ENCODE measurements at places on chromosomes 3 and 15.
A peak's percentile ranks its signal among the peaks of the same experiment; 100 is the strongest.

DNA sequence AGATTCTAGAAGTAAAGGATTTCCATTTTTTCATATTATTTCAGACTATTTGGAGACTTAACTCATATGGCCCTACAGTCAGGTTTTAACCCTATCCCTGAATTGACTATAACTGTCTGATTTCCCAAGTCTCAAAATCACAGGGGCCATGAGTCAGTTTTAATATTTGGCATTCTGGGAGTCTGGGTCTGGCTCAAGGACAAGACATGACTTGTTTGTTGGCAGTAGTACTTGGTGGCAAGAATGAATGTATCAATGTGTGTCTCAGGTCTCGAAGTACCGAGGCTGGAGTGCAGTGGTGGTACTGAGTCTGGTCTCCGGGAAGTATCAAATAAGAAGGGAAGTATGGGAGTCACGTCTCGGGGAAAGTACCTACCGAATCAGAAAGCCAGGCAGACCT lies 10.8 kb downstream of the UMPS start:
- DNase-seq: no peak

GRCh38 chr15:29149738-29150075 lies 119.9 kb downstream of the NSMCE3 start:
- DNase-seq: no peak

DNA sequence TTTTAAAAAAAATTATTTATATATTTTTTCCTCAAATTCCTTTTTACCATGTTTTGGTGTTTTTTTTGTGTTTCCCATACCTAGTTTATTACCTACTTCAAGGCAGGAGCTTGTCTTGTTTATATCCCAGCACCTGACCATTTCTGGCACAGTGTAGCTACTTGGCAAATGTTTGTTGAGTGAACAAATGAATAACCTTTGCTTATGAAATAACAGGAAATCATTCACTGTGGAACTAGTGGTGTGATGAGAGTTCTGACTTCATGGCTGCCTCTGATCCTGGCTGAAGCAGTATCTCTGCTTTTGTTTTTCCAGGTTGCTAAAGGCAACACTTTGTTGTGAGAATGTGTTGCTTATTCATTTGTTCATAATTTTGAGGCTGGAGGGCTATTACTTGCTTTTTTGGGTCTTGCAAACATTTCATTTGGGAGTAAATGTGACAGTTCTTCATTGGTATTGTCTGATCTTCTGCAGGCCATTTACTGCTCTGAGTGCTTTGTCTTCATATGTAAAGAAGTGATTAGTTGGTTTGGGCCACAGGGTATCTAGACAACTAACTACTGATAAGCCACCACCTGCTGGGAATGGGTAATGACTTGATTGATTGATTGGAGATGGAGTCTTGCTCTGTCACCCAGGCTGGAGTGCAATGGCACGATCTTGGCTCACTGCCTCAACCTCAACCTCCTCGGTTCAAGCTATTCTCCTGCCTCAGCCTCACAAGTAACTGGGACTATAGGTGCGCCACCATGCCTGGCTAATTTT lies 5.7 kb downstream of the RAD54L2 start:
- DNase-seq: no peak

DNA sequence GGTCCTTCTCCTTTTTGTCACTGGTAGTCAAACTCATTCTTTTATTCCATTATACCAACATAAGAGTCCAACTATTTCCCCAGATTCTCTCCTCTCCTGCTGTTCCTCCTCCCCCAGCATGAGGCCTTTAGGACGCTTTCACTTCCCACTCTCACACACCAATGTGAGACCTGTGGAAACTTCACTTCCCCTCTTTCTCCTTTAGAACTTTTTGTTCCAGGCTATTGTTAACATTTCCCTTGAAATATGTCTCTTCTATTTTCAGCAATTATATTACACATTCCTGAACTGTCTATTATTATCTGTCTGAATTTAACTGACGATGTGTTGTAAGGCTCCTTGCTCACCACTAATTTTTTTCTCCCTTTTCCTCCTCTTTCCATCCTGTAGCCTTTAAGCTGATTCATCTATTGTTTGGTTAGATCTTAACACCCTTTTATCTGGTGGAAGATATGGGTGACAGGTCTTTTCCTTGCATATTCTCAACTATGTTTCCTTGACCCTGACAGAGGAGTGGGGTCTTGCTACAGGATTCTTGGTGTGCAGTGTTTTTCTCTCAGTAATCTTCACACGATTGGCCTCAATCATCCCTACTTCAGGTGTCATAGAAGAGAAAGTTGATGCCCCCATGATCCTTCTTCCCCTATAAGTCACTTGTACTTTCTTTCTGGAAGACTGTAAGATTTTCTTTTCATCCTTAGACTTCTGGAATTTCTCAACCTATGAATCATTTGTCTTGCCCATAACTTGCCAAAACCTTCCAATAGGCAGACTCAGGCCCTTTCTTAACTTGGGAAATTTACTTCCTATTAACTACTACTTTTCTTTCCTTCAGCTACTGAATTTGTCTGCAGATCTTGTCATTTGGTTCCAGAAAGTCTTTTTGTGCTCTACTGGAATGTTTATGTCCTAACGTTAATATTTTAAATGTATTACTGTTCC lies 5.9 kb downstream of the CYP19A1 start:
- peak; percentile 54 for DNase-seq

DNA sequence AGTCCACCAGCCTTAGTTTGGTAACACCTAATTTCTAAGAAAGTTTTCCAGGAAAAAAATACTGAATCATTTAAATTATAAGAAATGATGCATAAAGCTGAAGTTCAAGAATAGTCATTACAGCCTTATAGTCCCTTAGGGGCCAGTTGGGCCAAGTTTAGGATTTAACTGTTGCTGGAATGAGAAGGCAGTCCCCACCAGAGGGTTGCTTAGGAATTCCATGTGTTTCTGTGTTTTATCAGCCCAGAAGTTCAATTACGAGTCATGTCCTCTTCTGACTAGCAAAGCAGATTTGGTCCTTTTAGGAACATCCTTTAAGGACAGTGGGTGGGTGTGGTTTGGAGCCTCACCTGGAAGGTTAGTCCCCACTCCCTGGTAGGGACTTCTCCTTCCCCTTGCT lies 57.0 kb upstream of the NR2E3 start:
- no peak for DNase-seq

DNA sequence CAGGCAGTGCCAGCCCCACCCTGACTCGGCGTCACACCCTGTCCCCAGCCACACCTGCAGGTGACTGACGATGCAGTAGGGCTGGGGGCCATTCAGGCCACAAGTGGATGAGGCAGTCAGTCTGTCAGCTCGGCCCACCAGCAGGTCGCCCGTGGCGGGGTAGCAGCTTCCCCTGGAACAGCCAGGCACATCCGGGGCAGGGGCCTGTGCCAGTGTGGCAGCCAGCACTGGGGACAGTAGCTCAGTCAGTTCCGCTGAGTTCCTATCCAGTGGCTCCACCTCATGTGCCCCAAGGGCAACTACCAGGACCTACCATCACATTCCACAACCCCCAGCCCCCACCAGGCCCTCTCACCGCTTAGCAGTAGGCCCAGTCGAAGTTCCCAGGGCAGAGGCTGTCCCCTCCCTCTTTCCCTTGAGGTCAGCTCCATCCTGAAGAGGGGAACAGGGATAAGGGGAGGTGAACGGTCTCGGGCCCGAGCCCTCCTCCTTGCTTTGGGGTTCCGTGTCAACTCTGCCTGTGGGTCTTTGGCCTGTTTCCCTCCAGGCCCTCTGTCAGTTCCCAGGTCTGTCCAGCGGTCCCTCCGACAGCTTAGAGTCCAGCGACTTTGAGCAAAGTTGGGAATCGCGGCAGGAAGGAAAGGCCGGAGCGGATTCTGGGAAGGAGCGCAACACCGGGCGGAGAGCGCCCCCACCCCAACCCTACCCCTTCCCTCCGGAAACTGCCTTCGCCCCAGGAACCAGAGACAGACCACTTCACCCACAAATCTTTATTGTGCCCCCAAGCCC lies at the start of gene LAMB2:
Gene LAMB2 (minus strand): TSS at position 614 of the 789 bp plus-strand sequence. CDS start 183 bp downstream, at position 431.
- no peak for DNase-seq

GRCh38 chr15:52463638-52464037 lies 65.0 kb downstream of the MYO5A start:
- no peak for DNase-seq

DNA sequence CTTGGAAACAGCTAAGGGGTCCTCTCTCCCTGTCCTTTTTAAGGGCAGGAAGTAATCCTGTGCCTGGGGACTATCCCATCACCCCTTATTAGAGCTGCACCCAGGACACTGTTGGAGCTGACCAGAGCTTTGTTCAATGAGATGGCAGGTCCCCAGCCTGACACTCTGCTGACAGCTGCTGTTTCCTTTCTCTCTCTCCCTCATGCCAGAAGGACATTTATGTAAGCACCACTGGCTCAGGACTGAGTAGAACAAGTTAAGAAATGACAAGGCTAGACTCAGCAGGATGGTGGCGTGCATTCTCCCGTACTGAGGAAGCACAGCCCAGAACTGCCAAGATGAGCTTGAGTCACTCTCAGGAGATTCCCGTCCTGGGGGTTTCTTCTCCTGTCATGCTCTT lies 17.3 kb downstream of the GJD2 start:
- DNase-seq: no peak

GRCh38 chr3:194386066-194386465 lies 13.0 kb downstream of the GP5 start:
- DNase-seq: no peak

- no peak for DNase-seq
These were observed 63.9 kb downstream of the NMD3 start for GRCh38 chr3:161284989-161285388.

DNA sequence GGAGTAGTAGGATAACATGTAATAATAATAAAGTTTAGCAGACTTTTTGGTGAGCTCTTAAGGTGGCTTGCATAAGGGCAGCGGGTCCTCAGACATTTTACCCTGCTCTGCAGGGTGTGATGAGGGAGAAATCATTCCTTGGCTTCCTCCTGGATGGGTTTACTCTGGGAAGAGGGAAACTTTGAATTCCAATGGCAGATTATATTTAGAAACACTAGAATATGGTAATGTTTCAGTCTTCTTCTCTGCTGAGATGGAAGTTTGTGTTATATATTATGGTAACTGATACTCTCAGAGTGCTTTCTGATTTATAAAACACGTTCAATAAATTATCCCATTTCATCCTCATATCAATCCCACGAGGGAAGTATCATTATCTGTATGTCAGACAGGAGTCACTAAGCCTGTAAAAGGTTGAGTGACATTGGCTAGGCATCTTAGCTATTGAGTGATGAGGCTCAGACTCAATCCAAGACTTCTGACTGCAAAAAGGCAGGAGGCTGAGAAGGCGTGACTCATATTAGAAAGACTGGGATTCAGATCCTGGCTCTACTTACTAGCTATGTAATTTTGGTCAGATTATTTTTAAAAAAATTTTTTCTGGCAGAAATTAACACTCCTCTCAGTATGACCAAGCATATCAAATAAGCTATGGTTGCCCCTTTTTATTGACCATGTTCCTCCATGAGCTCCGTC lies 19.3 kb downstream of the PDIA5 start:
- no peak for DNase-seq

Measured in NB4 (cell line).